Activated CD8-positive, alpha-beta memory T cell treated with anti-CD3 and anti-CD28 coated beads for 1 hour (primary cell): ENCODE measurements at places on chromosomes 5 and 9.

DNA sequence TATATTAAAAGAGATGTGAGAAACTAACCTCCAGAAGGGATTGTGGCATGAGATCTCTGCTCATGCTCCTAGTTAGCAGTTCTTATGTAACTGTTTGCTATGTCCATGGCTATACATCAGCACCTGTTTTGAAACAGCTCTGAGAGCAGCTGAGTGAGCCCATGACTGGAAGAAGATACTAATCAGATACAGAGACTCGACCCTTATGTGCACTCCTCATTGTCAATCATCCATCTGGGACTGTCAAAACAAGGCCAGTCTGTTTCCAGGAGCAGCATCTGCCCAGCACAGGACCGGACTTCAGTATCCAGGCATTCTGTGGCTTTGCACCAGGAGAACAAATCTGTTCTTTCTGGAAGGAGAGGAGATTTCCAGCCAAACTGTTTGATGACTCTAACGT lies 77.7 kb downstream of the EFNA5 start:
- no peak for DNase-seq

DNA sequence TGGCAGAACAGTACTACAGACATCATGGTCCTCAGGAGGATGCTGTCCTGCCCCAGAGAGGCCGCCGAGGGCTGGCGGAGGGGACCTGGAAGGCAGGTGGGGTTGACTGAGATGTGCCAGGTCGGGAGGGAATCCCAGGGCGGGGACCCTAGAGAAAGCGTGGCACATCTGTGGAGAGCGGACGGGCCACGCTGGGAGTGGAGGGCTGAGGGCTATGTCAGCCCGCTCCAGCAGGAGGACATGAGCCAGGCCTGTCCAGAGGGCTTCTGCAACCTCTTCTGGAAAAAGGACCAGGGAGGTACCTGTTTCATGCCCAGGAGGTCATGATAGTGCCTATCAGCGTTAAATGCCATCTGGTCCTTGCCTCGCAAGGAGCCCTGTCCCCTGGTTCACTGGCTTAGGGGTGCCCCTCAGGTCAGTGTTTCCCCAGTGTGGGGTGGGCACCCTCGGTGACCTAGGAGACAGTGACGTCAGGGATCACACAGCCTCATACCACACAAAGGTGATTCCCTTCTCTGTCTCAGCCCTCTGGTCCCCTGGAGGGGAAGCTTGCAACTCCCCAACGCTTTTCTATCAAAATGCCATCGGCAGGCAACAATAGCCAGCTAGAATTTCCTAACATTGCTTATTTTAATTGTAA lies 103.6 kb upstream of the IER5L start:
- no peak for DNase-seq

DNA sequence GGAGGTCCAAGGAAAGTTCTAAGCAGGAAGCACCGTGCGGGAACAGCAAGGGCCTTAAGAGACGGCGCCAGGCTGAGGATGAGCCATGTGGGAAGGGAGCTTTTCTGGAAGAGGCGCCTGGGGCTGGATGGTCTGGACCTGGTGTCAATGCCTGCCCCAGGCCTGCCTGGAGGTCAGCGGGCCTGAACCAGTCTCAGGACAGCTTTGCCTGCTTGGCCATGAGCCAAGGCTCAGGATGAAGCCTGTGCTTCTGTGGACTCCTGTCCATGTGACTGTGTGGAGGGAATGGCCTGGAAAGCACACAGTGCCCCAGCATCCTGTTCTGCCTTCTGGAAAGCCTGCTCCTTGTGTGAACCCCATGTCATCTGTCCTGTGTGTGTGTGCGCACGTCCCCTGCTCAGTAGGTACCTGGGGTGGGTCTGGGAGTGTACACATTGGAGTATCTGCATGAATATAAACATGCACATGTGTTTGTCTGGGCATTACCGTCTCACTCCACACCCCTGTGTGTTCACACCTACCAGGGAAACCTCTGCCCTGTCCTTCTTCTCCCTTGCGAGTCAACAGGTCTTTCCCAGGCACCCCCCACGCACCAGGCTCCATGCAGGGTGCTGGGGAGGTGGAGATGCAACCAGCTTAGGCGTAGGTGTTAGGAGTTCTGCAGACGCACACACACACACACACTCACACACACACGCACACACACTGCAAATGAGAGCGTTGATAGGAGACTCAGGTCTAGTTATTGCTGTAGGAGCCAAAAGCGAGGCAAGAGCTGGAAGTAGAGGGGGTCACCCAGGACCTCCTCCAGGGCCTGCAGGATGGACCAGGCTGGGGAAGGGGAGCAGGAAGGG lies 24.8 kb downstream of the DAB2IP start:
- no peak for DNase-seq

DNA sequence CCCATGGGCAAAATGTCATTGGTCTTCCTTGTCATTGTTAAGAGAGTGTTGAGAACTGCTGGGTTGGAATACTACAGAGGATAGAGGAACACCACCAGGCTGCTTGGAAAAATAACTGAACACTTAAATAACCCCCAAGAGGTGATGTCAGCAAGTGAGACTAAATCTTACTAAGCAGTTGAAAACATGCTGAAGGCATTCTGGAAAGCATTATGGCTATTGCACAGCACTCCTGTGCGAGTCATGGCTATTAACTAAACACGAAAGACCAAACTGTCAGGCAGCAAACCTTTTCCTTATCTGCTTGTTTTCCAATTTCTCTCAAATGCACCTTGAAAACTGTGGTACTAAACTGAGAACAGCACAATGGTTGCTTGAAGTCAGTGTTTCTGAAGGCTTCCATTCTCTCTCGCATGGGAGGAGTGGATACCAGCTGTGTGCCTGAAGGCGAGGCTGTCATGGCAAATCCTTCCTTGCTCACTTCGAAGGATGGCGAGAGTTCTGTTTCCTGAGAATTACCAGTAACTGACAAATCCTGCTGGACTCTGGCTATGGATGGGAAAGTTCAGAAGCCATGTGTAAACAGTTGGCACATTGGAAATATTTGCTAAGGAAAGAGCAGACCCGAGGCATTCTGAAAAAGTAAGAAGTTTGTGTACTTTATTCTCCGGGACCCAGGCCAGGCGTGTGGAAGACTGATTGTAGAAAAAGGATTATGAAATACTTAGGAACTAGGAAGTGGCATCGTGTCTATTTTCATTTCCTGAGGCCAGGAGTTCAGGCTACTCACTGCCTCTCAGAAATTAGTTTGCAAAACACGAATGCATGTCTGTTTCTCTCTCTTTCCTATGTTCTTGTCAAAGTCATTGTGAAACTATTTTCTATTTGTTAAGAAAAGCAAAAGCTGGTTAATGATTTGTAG lies 182.1 kb downstream of the DMRT2 start:
- no peak for DNase-seq

DNA sequence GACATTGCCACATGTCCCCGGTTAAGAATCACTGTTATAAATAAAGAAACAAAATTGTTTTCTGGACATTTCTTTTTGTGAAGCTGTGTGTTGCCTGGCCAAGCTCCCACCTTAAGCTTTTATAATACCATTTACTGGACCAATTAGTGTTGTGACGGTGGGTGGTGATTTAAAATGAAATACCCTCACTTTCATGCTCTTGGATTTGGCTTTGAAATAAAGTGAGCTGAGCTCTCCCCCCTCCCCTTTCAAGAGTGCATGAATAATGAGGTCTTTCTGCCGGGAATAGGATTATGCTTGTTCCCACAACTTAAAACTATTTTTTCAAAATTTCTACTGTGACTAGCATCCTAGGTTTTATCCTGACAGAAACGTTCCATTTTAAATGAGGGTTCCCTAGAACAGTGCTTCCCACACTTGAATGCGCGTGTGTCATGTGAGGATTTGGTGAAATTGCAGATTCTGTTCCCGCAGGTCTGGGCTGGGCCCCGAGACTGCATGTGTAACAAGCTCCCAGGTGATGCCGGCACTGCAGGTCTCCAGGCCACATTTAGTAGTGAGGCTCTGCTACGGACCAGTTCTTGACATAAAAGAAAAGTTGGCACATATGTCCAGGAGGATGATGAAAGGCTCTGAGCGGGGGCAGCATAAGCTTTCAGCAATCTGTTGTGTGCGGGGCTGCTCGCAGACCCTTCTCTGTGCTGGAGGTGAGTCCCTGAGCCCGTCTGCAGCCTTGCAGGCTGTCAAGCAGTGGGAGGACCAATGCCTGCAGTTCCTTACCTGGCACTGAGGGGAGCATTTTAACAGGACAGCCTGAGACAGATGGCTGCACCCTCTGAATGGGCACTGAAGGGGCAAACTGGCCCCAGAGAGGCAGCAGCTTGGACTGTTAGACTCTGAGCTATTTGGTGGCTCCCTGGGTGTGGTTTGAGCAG lies 24.4 kb downstream of the IQGAP2 start:
- DNase-seq, result no peak

DNA sequence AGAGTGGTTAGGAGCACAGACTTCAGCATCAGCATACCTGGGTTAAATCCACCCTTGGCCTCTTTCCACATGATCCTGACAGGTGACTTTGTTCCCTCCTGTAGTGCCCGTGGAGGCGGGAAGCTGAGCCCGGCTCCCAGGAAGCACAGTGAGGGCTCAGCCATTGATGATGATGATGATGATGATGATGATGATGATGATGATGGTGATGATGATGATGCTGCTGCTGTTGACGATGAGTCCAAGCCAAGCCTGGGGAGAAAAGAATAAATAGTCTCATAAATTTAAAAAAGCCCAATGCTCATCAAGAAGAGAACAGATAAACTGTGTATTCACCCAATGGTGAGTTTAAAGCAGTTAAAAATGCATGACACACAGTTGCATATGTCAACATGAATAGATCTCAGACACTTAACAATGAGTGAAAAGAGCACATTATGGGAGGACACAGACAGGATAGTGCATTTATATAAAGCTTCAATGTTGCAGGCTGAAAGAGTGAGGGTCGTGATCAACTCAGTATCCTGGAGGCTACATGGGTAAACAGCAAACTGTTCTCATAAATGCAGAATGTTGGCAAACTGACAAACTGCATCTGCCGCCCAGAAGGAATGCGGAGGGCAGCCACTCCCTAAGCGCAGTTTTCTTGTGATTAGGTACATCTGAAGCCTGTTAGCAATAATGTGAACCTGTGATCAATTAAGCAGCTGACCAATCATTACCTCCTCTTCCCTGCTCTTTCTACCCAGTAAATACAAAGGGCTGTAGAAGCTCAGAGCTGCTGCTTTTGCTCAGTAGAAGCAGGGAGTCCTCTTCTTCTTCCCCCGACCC lies 11.7 kb upstream of the CFAP157 start:
- DNase-seq, result no peak
